Mucosa of descending colon (tissue), 3 donors: ENCODE measurements at places on chromosomes 7 and 10.

DNA sequence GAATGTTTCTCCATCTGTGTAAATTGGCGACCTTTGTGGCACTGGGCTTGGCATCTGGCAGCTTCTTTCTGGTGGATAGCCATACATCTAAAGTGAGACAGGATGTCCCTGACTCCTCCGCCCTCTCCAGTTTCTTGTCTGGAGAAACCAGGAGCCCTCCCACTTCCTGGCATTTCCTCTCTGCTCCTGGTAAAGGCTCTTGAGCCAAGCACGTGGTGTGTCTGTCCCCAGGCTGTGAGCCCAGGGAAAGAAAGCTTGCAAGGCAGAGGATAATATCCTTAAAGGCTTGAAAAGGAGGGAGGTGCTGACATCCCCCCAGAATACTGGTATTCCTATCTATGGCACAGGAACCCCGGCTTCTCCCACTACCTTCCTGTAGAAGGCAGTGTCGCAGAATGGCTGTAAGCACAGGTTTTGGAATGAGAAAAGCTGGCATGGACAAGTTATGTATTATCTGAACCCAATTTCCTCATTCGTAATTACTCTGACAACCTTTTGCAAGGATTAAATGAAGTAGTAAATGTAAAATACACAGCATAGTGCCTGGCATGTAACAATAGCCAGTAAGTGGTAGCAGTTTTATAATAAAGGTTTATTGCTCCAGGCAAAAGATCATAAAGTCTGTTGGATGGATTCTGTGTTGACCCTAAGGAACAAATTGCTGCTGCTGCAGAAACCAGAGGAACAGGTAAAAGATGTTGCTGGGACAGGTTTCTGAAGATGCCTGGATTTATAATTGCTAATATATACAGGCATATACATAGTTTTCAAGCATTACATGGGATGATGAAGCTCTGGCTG lies 11.8 kb upstream of the ACSL5 start:
- DNase-seq, result peak; percentile 75

DNA sequence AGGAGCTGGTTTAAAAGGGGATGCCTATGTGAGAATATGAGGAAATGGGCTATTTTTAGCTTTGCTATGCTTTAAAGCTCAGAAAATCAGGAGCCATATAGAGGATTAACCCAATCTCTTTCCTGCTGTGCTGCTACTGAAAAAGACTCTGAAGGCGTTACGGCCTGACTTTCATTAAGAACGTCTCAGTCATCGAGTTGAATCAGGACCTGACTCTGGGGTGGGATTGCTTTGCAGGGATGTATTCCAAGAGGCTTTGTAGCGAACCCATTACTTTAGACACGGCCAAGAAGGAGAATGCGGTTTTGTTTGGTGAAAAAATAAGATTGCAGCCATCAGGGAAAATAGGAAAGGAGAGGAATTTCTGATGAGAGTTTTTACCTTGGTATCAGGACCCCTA lies 426.9 kb downstream of the CCSER2 start:
- no peak for DNase-seq

DNA sequence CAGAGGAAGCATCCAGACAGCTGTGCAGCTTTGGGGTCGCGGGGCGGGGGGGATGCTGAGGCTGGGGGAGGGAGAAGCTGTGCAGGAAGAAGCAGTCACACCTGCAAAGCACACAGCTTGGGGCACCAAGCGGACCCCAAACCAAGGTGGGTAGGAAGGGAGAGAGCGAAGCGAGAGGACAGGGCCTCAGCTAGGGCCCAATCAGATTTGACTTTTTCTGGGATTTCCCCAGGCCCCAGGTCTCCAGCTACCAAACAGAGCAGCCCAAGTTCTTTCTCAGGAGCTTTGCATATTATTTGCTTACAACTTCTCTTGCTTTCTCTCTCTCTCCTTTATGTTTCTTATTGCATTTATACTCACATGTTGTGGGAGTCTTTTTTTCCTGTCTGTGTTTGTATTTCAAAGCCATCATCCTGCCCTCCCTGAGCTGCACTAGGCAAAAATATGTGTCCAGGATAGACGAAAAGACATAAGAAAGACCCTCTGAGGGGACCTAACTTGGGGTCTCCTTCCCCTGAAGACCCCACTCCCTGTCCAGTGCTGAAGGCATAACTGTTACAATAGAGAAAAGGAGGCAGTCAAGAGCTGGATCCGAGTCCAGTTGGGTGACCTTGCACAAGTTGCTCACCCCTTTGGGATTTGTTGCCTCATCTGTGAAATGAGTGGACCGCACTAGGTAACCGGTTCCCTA lies 50.6 kb upstream of the SMNDC1 start:
- no peak for DNase-seq

DNA sequence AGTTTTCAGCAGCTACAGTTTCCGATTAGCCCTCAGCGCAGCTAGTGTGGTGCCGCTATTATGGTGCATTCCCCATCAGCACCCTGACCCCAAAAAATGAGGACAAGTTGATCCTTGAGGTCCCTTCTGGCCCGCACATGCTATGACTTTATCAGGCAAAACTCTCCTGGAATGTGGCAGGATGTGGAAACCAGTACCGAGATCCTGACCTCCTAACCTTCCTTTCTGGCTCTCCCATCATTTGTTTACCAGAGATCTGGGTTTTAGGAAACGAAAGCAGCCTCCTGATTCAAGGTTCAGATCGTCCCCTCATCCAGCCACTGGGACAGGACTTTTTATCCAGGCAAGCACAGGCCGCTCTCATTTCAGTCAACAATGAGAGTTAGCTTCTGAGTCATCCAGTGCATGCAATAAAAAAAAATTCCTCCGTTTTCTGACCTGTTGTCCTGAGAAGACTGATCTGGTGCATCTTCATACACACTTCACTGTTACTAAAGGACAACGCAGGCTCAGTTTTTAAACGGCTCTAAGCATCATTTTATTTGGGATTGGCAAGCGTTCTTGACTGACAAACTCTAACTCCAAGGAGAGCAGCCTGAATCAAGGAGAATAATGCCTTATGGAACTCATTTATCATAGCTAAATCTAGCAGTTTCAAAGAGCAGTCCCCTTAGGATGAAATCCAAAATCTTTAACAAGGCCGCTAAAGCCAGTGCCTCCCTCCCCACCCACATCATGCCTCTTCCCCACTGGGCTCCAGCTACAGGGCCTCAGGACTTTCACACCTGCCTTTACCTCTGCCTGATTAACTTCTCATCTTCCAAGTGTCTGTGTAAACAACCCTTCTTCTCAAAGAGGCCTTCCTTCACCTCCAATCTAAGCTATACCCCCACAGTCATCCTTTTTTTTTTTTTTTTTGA lies 17.1 kb downstream of the PDLIM1 start:
- DNase-seq, result no peak

- no peak for DNase-seq
Observed at GRCh38 chr7:31061185-31061584, 9.1 kb downstream of the ADCYAP1R1 start.

- DNase-seq, result no peak
Observed at GRCh38 chr7:130888468-130888867, 154.5 kb upstream of the KLF14 start.

- peak; percentile 30 for DNase-seq
Observed at GRCh38 chr7:1256621-1257020, 23.9 kb downstream of the UNCX start.
